ENCODE measurements at places on chromosomes 5 and 9. TPM values are rescaled to one million over a fixed set of nuclear protein-coding genes. Genes with fewer than 3 reads are reported as not detected.

The TICAM2 gene
- total RNA-seq = 0.56 TPM

The LHX3 gene
- not detected for total RNA-seq

The COL15A1 gene
- total RNA-seq = 0.56 TPM

The NTNG2 gene
- total RNA-seq = 0.07 TPM

The GRM6 gene
- total RNA-seq = not detected

The TNFSF15 gene
- 0.42 TPM for total RNA-seq

The TLE1 gene
- total RNA-seq = 30.2 TPM

The SKP1 gene
- total RNA-seq = 287 TPM

The LCN15 gene
- total RNA-seq = not detected

The ENTPD8 gene
- not detected for total RNA-seq

The AMACR gene
- 8.5 TPM for total RNA-seq

The C9orf50 gene
- total RNA-seq = not detected

The EDIL3 gene
- 2.0 TPM for total RNA-seq

The NFIL3 gene
- total RNA-seq = 7.4 TPM

The LECT2 gene
- not detected for total RNA-seq

The MAN1B1 gene
- total RNA-seq = 62.8 TPM

The IFNK gene
- not detected for total RNA-seq

The SPINK7 gene
- 4.2 TPM for total RNA-seq

The NIPAL4 gene
- total RNA-seq = 14.9 TPM

The RFK gene
- 14.3 TPM for total RNA-seq

The NCS1 gene
- total RNA-seq = 42.7 TPM

The RHOBTB3 gene
- total RNA-seq = 48.9 TPM

The TAF11L6 gene
- not detected for total RNA-seq

The ARSI gene
- total RNA-seq = 3.3 TPM

The PLAC8L1 gene
- total RNA-seq = not detected

The MELK gene
- total RNA-seq = 26.9 TPM

The HCN1 gene
- total RNA-seq = not detected

The NEUROG1 gene
- not detected for total RNA-seq

The LRRC19 gene
- total RNA-seq = not detected

The MAMDC2 gene
- total RNA-seq = 1.8 TPM

The NUTM2F gene
- not detected for total RNA-seq

The FCN2 gene
- not detected for total RNA-seq

The MOB3B gene
- 6.0 TPM for total RNA-seq

The PIK3R1 gene
- 10.7 TPM for total RNA-seq

The SNCAIP gene
- 0.09 TPM for total RNA-seq

The ZCCHC7 gene
- total RNA-seq = 13.8 TPM

The ACTBL2 gene
- 0.35 TPM for total RNA-seq

The FLT4 gene
- total RNA-seq = not detected

The C9orf153 gene
- not detected for total RNA-seq

The HNRNPA0 gene
- 10.3 TPM for total RNA-seq

The C5orf52 gene
- total RNA-seq = not detected

The OR1J2 gene
- total RNA-seq = not detected

The CCL28 gene
- total RNA-seq = 1.2 TPM

The TMOD1 gene
- total RNA-seq = not detected

The IFNB1 gene
- total RNA-seq = not detected

The EHMT1 gene
- total RNA-seq = 55.5 TPM

The PCDHB10 gene
- total RNA-seq = 0.21 TPM

The NDUFS4 gene
- 124 TPM for total RNA-seq

The IL5 gene
- not detected for total RNA-seq

The DOCK8 gene
- total RNA-seq = 0.71 TPM

The PCDHB9 gene
- total RNA-seq = not detected

The AK1 gene
- total RNA-seq = 26.3 TPM

The TENT4A gene
- total RNA-seq = 11.3 TPM

The GABBR2 gene
- 0.19 TPM for total RNA-seq

The TAF11L10 gene
- not detected for total RNA-seq

The RPL7A gene
- total RNA-seq = 3,439 TPM

The SHISAL2B gene
- total RNA-seq = not detected
